Right atrium auricular region (tissue), 2 donors: ENCODE measurements at places on chromosomes 1 and 21. TPM values are rescaled to one million over a fixed set of nuclear protein-coding genes. Genes with fewer than 3 reads are reported as not detected.

GRCh38 chr21:45802425-45802824 lies 158.9 kb downstream of the PCBP3 start:
- no peak for DNase-seq
- no peak overlapping the region for H3K27ac ChIP-seq
- H3K36me3 ChIP-seq, result no peaks in the 10 kb centered on the region

- H3K27me3 ChIP-seq, result no peaks in the 10 kb centered on the region
- DNase-seq, result no peak
- H3K4me1 ChIP-seq, result peaks cover 24% of the 10 kb centered on the region
- H3K4me3 ChIP-seq, result no peak overlapping the region
Observed at GRCh38 chr1:55868026-55868425, 652.9 kb upstream of the USP24 start.

DNA sequence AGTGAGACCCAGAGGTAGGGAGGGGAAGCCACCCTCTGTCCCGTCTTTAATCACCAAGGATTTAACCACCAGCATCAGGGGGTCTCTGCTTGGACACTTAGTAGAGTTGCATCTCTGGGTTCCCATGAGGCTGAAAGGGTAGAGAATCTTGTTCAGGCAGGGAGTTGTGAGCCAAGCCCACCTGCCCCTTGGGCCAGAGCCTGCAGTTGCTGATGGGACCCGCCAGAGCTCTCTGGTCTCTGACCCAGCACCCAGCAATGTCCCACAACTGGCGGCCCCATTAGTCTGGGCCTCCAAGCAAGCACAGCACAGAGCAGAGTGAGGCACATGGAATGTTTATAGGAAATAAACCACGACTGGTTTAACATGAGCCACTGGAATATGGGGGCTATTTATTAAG lies 166.3 kb downstream of the TRIM33 start:
- H3K27me3 ChIP-seq, result no peaks in the 10 kb centered on the region
- H3K4me3 ChIP-seq, result no peak overlapping the region
- no peak overlapping the region for H3K27ac ChIP-seq
- H3K4me1 ChIP-seq, result peaks cover 11% of the 10 kb centered on the region
- no peak for DNase-seq

DNA sequence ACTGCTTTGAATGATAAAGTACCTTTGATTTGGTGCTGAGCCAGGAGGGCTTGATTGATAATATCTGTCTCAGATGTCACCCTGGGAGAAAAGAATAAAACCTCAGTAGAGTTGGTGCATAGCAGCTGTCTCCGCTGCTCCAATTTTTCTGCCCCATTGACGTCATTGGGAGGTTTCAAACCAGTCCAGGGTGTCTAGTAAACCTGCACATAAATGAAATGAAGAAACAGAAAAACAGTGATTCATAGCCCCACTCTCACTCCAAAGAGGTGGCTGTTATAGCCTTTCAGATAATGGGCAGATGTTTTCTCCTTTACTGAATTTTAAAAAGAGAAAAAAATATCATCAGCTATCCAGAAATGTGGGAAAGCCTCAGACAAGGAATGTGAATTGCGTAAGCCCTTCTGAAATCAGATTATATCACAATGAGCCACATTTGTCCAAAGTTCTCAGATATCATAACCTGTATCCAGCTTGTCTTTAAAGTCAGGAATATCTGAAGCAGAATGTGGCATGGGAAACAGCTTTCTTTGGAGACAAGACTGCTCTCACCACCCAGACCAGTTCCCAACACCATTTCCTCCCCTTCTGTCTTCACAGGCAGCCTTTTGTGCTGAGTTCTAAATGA lies 351.3 kb upstream of the SGIP1 start:
- no peak for DNase-seq
- H3K36me3 ChIP-seq, result no peaks in the 10 kb centered on the region
- H3K27me3 ChIP-seq, result no peaks in the 10 kb centered on the region
- H3K4me1 ChIP-seq, result no peaks in the 10 kb centered on the region
- no peak overlapping the region for H3K4me3 ChIP-seq

- no peaks in the 10 kb centered on the region for H3K27me3 ChIP-seq
- peaks cover 7% of the 10 kb centered on the region for H3K36me3 ChIP-seq
- no peak overlapping the region for H3K4me3 ChIP-seq
- H3K4me1 ChIP-seq, result no peaks in the 10 kb centered on the region
- no peak for DNase-seq
Observed at GRCh38 chr21:32580949-32581348, 4.4 kb downstream of the TCP10L start.

DNA sequence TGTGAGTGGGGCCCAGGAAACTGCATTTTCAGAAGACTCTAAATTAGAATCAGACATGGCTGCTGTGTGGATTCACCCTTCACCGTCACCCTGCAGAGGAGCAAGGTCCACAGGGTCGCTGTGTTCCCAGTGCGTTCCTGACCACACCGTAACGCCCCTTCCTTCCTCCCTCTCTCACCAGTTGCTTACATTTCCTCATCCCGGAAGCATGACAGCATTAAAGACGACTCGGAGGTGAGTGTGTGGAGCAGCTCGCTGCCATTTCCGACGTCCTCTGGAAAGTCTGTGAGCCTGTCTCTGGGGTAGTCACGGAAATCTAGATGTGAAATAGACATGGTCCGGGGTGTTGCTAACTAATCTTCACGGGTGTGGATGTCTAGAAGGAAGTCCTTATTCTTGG lies 45.9 kb downstream of the FAAP20 start:
- peaks cover 4% of the 10 kb centered on the region for H3K36me3 ChIP-seq
- no peaks in the 10 kb centered on the region for H3K27me3 ChIP-seq
- no peak overlapping the region for H3K27ac ChIP-seq

Gene PROX1
- total RNA-seq, result 39.7 TPM

Gene EVA1C
- 45.9 TPM for total RNA-seq

GRCh38 chr1:151829352-151830046 lies 2.1 kb downstream of the RORC start:
- no peak overlapping the region for H3K4me3 ChIP-seq
- no peaks in the 10 kb centered on the region for H3K4me1 ChIP-seq
- no peaks in the 10 kb centered on the region for H3K36me3 ChIP-seq
- no peak overlapping the region for H3K27ac ChIP-seq
